Thyroid gland (tissue), 4 donors: ENCODE measurements at places on chromosomes 2 and 18. TPM values are rescaled to one million over a fixed set of nuclear protein-coding genes. Genes with fewer than 3 reads are reported as not detected.
A peak's percentile ranks its signal among the peaks of the same experiment; 100 is the strongest.

DNA sequence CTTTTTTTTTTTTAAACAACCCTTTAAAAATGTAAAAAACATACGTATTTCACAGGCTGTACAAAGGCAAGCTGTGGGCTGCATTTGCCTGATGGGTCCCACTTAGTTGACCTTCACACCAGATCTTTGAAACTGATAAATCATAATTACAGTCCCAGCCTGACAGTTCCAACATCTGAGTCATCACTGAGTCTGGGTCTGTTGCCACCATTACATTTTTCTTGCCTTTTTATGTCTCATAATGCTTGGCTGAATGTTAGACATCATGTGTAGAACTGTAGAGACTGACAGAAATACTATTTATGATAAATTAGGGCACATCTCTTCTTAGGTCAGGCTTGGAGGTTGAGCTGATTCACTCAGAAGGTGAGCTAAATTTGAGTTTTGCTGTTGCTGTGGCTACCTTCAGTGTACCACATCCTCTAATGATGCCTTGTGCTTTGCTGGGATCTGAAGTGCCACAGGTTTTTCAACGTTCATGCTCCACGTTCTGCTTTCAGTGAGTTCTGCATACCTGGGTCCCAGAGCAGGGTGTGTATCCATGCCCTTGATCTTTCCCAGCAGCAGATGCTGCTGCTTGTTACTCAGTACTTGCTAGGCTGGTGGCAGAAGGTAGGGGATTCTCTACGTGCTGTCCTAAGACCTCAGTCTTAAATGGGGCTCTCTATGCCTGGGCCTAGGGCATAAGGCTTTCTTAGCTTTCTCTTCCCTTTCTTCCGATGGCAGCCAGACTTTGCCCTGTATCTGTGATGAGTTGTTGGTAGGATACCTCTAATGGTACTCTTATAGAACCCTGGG is 160.6 kb upstream of the SMAD7 start:
- H3K27ac ChIP-seq, result no peak overlapping the region
- no peaks in the 10 kb centered on the region for H3K36me3 ChIP-seq
- H3K4me3 ChIP-seq, result no peak overlapping the region
- H3K27me3 ChIP-seq, result no peaks in the 10 kb centered on the region

The RFX8 gene
- total RNA-seq, result not detected

The PER2 gene
- total RNA-seq, result 6.5 TPM

The UGT1A6 gene
- 0.81 TPM for total RNA-seq

DNA sequence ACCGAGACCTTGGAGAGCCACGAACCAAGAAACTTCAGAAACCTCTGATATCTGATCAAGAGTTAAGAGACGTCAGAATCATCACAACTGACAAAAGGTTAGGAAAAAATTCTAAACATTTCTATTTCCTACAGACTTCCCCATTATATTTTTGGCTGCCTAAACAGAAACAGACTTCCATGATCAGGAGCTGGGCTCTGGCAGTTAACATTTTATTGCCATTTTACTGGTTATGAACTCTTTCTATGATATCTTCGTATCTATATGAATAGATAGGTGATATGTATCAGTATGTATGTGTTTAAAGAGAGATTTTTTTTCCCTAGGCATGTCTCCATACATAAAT is 31.1 kb upstream of the PPP1R1C start:
- H3K4me3 ChIP-seq, result peak overlapping the region; percentile 33
- no peaks in the 10 kb centered on the region for H3K4me1 ChIP-seq
- H3K27ac ChIP-seq, result no peak overlapping the region

GRCh38 chr2:96931966-96932365 is 54.4 kb downstream of the FAM178B start:
- no peaks in the 10 kb centered on the region for H3K36me3 ChIP-seq
- H3K27ac ChIP-seq, result no peak overlapping the region

The TUBA4B gene
- total RNA-seq, result not detected
